Activated CD4-positive, alpha-beta T cell treated with anti-CD3 and anti-CD28 coated beads for 4 hours (primary cell): ENCODE measurements at places on chromosomes 12 and 14.

GRCh38 chr12:51383269-51383905 lies 7.8 kb downstream of the GALNT6 start:
- DNase-seq = no peak

- DNase-seq = no peak
These were observed 17.7 kb upstream of the NRXN3 start for GRCh38 chr14:78152201-78153063.

GRCh38 chr12:117857632-117858612 lies 110.9 kb downstream of the KSR2 start:
- peak; percentile 63 for DNase-seq

- DNase-seq = no peak
These were observed 816.8 kb downstream of the NRXN3 start for GRCh38 chr14:78986989-78987388.

DNA sequence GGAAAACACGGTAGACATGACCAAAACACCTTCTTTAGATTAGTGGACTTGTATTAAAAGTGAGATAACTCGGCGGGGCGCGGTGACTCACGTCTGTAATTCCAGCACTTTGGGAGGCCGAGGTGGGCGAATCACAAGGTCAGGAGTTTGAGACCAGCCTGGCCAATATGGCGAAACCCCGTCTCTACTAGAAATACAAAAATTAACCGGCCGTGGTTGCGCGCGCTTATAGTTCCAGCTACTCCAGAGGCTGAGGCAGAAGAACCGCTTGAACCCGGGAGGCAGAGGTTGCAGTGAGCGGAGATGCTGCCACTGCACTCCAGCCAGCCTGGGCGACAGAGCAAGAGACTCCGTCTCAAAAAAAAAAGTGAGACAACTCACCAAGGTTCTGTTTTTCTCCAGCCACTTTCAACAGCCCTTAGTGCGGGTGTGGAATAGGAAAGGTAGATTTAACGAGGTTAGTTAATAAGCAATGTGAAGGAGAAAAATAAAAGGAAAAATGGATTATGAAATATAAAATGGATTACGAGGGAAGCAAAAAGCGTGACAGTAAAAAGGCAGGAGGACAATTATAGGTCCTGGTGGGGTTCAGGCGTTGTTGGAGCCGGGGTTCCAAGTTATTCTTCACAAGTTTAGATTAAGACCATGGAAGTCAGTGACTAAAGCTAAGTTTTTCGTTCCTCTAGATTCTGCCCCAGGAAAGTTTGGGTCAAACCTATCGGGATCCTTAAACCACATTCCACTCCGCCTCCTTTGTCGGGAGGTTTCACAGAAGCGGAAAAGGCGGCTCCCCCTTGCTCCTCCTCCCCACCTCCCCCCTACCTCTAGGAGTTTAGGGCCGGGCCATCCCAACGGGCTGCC lies 534 bp downstream of the PPP2R3C start:
- DNase-seq = peak; percentile 5

GRCh38 chr12:109714141-109714912 lies 702 bp downstream of the FAM222A start:
- peak; percentile 54 for DNase-seq

DNA sequence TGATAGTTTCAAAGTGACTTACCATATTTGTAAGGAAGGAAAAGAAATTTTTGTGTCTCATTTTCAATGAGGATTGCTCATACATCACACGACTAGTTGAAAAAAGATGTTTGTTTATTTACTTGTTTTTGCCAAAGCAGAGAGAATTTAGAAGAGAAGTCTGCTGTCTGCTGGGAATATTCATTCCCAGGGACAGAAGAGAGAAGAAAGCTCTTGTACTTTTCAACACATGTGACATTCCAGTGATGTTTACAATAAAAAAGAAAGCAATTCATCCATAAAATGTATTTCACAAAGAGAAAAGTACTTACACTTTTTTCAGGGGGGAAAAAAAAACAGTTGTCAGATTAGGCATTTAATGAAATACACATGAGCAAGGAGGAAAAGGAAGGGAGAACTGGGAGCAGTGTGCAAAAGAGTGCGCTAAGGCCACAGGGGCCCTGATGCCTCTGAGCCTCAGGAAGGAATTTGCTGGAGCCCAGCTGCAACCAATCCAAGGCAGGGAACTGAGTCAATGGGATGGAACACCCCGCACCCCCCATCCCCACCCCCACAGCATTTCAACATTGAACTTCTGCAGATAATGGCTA lies 115.0 kb downstream of the RPAP3 start:
- DNase-seq = no peak
